NCI-H524 (cell line): ENCODE measurements at places on chromosomes 2 and 18.

GRCh38 chr18:38932752-38933151 is 1367.2 kb upstream of the CELF4 start:
- DNase-seq: no peak

- DNase-seq: no peak
Observed at GRCh38 chr2:132845339-132845738, 175.3 kb upstream of the LYPD1 start.

DNA sequence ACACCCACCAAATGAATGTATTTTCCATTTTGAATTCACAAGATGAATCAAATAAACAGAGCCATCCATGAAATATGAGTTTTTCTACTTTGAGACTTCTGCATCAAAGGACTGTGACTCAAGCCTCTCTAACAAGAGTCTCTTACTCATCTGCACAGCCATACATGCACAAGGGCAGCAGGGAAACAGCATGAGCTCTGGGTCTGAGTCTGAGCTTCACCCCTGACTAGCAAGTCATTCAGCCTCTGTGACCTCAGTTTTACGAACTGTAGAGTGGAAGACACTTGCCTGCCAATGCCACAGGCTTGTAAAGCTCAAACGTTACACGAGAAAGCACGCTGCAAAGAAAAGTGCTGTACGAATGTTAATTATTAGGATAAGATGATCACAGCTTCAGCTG is 42.9 kb downstream of the MREG start:
- DNase-seq: no peak

GRCh38 chr2:101823859-101824258 is 126.4 kb downstream of the MAP4K4 start:
- no peak for DNase-seq

DNA sequence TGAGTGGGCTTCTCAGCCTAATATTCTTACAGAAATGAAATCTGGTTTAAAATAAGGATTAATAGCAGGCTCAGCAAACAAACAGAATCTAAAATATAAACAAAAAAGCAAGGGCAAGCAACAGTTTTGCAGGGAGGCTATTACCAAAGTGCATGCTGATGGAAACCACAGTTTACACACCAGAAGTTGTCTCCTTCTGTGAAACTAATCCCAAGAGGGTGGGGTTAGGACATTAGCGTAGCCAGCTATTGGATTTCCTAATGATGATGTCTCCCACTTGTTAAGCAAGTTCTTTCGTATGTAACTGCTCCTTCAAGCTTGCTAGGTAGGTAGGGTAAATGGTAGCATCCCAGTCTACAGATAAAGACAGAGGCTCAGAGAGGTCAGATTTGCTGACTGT is 65.0 kb upstream of the TSPYL6 start:
- no peak for DNase-seq

- no peak for DNase-seq
Observed at GRCh38 chr2:226581661-226582060, 218.0 kb downstream of the IRS1 start.

DNA sequence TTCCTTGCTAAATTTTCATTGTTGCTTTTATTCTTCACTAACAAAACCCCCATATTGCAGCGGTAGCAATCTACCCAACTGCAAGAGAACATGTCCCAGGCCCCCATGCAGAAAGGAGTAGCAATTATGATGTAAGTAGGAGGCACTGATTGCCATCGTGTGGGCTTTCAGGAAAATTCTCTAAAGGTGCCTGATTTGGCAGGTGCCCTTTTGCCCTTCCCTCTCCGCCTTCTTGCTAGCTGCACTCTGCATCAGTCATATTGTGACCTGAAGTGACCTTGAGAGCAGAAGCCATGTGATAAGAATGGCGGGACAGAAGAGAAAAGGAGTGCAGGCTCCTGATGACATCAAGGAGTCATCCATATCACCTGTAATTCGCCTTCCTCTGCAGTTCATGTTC is 112.1 kb downstream of the NCKAP5 start:
- no peak for DNase-seq

GRCh38 chr2:160993654-160994061 is 166.6 kb upstream of the TANK start:
- DNase-seq: no peak

DNA sequence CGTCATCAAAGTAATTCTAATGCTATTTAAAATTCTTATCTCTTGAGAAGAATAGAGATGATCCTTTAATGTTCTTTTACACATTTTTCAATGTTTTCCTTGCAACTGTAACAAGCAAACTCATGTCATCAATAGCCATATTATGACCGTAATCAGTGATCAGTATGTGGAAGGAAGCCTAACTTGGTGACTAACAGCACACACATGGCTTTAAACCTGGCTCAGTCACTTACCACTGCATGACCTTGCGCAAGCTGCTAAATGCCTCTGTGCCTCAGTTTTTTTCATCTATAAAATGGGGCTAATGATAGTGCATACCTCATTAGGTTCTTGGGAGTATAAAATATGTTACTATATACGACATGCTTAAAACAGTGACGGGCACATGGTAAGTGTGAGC is 149.7 kb downstream of the BCL2 start:
- no peak for DNase-seq

DNA sequence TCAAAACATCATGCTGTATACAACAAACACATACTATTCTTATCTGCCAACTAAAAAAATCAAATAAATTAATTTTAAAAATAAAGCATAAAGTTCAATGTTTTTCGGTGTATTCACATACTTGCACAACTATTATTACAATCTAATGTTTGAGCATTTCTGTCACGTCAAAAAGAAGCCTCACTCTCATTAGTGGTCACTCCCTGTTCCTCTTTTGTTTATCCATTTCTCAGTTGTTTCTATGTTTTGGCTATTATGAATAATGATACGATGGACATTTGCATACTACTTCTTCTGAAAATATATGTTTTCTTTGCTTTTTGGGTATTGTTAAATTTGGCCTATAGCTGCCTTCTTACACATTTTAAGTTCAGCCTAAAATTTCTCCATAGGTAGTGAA is 773.0 kb upstream of the HS6ST1 start:
- DNase-seq: no peak

DNA sequence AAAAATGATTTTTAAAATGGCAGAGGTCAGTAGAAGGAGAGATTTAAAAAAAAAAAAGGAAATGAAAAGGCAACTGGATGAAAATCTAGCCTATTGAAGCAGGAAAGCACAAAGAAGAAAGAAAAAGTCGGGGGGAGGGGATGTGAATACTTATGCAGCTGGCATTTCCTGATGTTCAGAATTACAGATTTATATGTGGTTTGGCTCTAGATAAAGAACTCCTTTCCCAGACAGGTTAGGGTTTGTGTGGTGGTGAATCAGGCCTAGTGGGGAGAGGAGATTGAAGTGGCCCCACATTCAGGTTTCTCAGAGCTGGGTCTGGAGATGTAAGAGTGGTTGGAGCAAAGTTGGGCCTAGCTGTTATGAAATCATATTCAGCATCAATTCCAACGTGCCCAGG is 394.4 kb downstream of the FIGN start:
- DNase-seq: no peak

DNA sequence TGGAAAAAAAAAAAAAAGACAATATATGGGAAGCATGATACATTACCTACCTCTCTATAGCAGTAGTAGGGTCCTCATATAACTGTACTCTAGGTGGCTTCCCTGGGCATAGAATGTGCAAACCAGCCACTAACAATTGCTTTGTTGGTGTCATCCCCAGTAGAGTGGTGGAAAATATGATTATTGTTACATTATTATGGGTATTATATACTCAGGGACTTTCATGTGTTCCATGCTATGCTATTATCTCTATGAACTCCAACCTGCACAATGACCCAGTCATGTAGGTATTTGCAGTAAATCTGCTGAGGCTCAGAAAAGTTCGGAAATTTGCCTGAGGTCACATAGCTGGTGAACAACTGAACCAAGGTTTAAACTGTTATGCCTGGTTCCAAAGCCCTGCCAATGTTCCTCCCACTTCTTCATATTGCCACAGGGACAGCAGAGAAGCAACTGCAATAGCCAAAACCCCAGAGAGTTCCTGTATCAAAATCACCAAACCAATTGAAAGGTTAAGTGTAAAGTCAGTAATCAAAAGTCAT is 52.6 kb upstream of the MAP4K4 start:
- no peak for DNase-seq

GRCh38 chr18:63562284-63562683 is 20.1 kb downstream of the SERPINB12 start:
- no peak for DNase-seq

- DNase-seq: no peak
Observed at GRCh38 chr2:28166956-28167355, 225.7 kb upstream of the FOSL2 start.

GRCh38 chr18:62863579-62864001 is 148.2 kb downstream of the PHLPP1 start:
- no peak for DNase-seq

DNA sequence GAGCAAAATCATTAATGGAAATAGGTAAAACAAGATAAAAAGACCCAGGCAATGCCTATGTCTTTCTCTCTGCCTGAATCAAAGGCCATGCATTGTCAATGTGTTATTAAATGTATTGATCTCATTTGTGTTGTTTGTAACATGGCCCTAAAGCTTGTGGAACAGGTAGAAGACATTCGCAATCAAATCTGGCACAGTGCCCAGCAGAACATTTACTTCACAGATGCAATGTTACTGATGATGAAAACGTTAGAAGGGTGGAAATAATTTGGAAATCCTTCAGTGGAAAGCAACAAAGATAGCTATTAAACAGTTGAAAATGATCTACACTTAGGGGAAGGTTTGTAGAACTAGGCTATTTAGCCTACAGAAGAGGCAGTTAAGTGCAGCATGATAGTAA is 368.2 kb downstream of the EPHA4 start:
- DNase-seq: peak; percentile 6

DNA sequence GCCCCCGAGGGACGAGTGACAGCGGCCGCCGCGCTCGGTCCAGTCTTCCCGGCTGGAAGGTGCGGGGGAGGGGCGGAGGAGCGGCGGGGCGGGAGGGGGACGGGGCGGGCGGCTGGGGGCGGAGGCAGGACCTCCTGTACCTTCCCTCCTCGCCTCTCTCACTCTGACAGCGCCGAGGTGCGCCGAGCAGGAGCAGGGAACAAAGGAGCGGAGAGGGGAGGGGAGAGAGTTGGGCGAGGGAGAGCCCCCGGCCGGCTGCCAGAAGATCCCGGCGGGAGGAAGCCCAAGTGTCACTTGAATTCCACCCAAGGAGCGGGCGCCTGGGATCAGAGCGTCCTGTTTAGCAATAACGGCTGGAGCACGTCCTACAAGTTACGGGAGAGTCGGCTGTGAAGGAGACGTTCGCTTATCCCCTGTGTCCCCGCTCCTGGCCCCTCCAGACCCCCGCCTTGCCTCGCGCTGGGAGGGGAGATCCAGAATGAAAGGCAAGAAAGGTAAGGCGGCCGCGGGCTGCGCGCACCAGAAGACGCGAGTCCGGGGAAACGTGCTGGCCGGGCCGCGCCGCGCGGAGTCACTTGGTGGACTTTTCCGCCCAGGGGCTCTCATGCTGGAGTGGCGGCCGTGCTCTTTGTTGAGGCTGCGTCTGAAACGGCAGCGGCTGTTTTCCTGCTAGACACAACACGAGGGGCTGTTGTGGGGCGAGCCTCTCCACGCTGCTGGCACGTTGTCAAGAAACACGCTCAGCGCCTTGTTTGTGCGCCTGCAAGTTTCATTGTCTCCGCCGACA is at the start of gene TGIF1:
Gene TGIF1 (plus strand): TSS at position 161 of the 787 bp plus-strand sequence. CDS start 318 bp downstream, at position 479.
- DNase-seq: peak; percentile 40

GRCh38 chr2:168155680-168156079 is 91.7 kb downstream of the STK39 start:
- peak; percentile 37 for DNase-seq

DNA sequence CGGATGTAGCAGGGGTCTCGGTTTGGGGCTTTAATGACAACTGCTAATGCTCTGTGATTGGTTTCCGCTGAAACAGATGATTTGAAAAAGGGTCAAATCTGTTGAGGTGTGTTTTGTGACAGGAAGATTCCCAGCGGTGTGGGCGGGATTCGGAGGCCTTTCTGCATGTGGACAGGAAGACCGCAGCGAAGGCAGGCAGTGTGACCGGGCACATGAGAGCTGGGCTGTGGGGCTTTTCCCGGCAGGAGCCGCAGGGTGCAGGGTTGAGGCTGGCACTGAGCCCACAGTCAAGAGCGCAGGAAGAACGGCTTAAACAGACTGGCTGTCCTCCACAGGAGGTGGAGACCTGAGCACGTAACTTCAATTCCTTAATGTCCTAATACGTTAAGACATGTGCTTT is 180.0 kb upstream of the TPO start:
- no peak for DNase-seq

- no peak for DNase-seq
Observed at GRCh38 chr18:48543228-48543627, 4.4 kb downstream of the CTIF start.

DNA sequence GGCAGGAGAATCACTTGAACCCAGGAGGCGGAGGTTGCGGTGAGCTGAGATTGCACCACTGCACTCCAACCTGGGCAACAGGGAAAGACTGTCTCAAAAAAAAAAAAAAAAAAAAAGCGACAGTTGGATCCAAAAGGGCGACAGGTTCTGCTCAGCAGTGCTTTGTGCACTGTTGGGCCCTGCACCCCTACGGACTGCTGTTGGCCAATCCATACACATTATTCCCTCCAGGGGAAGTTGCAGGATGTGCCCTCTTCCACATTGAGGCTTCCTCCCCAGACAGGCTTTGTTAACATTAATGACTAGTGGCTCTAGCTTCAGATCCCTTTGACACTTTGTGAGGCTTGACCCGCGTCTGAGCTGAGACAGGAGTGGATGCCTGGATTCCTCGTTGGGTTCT is 9.4 kb downstream of the NT5DC4 start:
- no peak for DNase-seq

DNA sequence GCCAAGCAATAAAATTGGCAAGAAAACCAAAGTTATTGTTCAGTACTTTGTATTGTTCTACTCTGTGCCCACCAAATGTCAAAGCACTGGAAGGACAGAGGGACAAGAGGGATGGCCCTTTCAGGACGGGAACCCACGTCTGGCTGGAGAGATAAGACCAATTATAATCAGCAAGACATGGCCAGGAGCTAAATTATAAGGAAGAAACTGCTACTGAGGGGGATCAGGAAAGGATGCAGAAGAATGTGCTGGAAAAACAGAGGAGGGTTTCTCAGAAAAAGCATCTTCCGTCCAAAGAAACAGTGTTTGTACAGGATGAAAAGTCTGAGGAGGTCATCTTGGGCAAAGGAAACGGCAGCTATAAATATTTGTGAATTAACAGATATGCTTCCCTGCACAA is 46.4 kb upstream of the NARS1 start:
- no peak for DNase-seq

- DNase-seq: no peak
Observed at GRCh38 chr2:71879509-71880184, 268.0 kb downstream of the CYP26B1 start.

DNA sequence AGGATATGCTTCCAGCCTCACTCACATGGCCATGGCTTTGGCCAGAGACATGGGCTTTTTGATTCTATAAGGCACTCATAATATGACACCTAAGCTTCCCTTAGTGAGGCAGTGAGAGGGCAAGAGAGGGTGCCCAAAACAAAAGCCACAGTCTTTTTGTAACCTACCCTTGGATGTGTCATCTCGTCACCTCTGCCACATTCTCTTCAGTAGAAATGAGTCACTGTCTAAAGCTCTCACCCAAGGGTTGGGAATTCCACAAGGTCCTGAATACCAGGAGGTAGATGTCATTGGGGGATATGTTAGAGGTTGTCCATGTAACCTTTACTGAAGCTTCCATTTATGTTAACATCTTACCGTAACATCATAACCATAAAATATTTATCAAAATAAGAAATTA is 108.4 kb downstream of the ALMS1 start:
- no peak for DNase-seq

GRCh38 chr2:122543815-122544214 is 788.4 kb downstream of the TSN start:
- DNase-seq: no peak
